SW480 (cell line): ENCODE measurements at places on chromosomes 1 and 21.

DNA sequence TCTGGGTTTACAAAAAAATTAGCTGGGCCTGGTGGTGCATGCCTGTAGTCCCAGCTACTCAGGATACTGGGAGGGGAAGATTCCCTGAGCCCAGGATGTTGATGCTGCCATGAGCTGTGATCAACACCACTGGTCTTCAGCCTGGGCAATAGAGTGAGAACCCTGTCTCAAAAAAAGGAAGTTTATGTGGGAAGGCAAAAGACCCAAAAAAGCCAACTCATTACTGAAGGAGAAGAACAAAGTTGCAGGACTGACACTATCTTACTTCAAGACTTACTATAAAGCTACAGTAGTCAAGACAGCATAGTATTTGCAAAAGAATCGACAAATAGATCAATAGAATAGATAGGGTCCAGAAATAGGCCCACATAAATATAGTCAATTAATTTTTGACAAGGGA is 9.2 kb upstream of the PTGS2 start:
- no peak for DNase-seq

DNA sequence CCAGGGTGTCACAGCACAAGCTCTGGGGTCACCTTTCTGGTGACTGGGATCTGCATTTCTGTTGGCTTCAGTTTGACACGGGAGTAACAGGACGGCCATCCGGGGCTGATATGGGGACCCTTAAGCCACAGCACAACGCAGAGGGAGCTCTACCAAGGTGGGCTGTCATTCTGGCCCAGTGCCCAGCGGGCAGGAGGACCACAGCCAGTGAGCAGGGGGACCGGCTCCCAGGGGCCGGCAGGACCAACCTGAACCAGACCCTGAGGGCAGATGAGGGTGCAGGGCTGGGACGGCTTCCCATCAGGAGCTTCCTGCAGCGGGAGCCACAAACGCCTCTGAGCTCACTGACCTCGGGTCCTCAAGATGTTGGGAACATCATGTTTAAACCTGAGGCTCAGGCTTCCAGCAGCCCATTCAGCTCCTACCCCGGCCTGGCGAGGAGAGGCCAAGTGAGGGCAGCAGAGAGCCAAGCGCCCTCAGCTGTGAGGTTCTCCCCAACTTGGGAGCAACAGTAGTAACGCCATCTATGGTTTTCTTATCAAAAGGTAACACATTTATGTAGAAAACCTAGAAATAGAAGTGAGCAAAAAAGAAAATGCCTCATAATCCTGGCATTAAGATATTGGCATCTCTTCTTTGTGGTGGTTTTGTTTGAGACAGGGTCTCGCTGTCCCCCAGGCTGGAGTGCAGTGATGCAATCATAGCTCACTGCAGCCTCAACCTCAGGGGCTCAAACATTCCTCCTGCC is 26.8 kb downstream of the TMEM201 start:
- DNase-seq = peak; percentile 26

- no peak for DNase-seq
Observed at GRCh38 chr21:17089091-17089491, 423.8 kb upstream of the CXADR start.

- DNase-seq = peak; percentile 50
Observed at GRCh38 chr21:38938343-38938742, 132.6 kb downstream of the ETS2 start.

DNA sequence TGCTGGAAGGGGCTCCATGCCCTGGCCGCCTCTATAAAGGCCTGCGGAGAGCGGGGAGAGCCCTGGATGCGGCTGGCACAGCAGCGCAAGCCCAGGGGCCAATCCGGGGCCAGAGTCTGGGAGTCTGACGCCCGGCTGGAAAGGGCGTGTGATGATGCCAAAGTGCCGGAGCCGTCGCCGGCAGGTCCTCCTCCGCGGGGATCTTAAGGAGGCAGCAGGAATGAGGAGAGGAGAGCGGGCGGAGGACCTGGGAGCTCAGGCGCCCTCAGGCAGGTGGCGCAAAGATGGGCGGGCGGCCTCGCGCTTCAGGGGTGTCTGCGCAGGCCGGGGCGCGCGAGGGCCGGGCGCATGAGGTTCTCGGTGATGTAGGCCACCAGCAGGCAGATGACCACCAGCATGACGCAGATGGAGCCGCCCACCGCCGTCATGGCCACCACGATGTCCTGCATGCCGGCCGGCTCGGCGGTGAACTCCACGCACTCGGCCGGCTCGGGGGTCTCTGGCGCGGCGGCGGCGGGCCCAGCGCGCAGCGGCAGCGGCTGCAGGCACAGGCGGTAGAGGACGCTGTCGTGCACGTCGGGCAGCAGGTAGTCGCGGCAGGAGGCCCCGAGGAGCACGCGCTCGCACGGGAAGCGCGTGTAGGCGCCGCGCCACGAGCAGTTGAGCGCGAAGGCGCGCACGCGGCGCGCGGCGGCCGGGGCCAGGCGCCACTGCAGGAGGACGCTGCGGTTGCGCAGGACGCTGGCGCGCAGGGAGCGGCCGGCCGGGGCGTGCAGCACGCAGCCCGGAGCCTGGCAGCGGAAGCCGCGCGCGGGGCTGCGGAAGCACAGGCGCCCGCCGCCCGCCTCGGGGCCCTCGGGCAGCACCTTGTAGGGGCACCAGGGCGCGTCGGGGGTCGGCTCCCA is 653 bp downstream of the FNDC10 start:
- no peak for DNase-seq

DNA sequence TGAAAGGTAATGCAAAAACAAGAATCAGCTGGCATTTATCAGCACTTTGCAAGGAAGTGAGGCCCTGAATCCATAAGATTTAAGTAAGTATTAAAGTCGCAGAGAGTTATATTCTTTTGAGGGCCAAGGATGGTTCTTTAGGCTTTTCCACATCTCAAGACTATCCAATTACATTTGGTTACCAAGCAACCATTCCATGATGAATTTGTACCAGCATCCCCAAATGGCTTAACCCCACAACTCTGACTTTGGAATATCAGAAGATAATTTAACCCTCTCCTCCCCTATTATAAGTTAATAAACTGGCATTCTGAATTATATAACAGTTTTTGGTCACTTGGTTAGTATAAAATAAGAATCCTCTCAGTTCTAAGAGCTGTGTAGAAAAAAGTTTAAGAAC is 2.8 kb downstream of the PHTF1 start:
- DNase-seq = no peak

- DNase-seq = no peak
Observed at GRCh38 chr1:248886237-248886895, 19.7 kb upstream of the PGBD2 start.

DNA sequence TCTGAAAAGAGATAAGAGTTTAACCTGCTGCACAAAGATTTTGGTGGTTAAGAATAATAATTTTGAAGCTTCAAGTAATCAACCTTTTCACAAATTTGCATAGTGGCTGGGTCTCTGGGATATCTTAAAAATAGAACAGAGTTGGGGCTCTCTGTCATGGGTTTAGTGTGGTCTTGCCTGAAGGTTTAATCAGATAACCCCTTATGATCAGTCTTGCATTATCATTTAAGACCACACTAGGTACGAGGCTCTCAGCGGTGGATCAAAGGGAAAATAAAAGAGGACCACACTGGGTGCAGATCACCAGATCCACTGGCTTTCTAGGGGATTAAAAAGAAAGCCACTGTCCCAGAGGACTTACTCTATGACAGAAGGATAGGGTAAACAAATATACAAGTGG is 19.5 kb downstream of the LRRC8C start:
- DNase-seq = no peak

- DNase-seq = no peak
Observed at GRCh38 chr1:152473887-152474537, 36.6 kb upstream of the LCE5A start.

- no peak for DNase-seq
Observed at GRCh38 chr21:29626801-29627470, 312.9 kb downstream of the GRIK1 start.

- no peak for DNase-seq
Observed at GRCh38 chr1:159958719-159959380, 4.8 kb upstream of the SLAMF9 start.

- DNase-seq = no peak
Observed at GRCh38 chr1:58983633-58984245, 199.9 kb upstream of the JUN start.

DNA sequence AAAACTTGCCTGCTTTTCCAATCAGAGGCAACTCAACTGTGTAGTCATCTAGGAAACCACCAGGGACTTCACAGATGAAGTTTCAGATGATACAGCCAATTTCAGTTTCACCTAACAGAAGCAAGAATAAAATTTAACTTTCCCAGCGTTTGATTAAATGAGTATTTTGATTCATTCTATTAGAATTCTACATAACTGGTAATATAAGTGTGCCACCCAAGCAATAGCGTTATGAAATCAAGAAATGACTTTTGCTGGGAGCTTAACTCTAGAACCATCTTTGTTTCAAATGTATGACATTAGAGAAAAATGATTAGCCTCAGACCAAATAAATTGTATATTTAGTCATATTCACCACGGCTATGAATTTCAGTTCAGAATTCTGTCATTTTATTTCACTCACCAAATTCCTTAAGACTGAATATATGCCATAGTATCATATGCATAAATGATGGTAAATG is 239.3 kb downstream of the NRIP1 start:
- no peak for DNase-seq

DNA sequence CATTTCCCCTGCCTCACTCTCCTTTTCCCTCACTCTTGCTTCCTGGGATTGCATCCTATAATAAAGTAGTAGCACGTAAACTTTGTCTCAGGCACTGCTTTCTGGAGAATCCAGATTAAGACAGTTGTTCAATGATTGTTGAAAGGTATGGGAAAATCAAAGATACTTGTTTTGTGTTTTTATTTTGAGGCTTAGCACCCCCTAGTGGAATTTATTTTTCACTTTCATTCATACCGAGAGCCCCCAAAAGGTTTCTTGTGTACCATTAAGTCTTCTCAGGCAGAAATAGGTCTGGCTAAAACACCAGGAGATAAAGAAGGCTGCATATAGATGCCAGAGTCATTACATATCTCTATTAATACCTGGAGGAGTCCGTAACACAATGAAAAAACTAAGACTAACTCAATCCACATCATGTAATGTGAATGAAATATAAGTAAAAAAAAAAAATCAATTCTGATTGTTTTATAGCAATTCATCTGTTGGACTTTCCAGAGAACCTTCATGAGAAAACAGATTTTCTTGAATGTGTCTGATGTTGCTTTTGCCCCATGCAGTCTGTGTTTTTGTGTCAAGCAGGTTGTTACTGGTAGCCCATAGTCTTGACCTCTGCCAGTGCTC is 103.5 kb downstream of the RPE65 start:
- peak; percentile 30 for DNase-seq

- no peak for DNase-seq
Observed at GRCh38 chr1:72830606-72831390, 548.5 kb upstream of the NEGR1 start.

DNA sequence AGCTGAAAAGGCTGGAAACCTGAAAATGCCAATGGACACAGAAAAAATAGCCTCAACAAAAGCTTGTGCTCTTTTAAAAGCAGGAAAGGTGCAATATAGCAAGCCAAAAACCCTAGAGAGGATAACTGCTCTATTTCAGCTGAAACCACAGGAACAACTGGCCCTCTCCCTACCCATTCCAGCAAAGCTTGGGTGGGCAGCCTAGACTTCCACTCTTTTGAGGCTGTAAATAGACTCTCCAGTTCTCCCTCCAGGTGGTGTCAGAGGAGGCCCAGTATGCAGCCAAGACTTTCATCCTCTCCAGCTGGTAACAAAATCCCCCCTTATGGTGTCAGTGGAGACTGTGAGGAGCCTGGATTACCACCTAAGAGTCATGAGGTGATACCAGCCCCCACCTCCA is 206.9 kb upstream of the PLD5 start:
- no peak for DNase-seq

DNA sequence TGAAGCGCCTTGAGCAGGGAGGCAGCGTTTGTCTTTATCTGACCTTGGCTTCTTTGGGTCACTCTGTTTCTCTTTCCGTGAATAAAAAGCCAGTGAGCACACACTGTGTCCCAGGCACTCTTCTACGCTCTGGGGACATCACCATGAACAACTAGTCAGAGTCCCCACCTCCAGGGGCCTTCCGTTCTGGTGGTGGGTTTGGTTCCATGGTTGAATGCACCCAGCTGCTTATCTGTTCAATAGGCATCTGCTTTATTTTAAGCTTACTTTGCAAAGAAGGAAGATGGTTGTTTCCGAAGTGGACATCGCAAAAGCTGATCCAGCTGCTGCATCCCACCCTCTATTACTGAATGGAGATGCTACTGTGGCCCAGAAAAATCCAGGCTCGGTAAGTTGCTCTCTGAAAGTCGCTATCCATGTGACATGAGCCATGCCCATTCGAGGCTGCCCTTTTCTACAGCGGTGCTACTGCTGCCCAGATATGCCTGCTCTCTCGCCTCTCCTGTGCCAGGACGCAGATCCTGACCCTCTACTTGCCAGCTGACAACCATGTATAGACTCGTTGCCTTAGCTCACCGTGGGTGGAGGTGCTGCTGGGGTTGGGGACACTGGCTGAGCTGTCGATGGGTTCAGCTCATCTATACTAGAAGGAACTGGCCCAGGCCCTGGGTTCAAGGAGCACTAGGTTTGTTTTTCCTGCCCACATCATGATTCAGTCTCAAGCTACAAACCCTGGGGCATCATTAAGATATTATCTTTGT is 5.9 kb downstream of the MX1 start:
- no peak for DNase-seq

DNA sequence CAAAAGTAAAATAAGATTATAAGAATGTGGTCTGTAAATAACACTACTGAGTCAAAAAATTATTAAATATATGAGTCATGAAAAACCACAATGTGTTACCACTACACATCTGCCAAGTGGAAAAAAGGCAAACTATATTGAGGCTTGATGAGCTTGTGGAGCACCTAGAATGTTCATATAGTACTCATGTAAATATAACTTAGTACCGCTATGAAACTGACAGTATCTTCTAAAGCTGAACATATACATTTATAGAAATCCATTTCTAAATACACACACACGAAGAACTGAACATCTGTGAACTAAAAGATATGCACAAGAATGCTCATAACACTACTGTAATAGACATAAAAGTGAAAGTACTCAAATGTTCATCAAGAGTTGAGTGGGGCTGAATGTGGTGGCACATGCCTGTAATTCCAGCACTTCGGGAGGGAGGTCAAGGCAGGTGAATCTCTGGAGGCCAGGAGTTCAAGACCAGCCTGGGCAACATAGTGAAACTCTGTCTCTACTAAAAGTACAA is 18.5 kb upstream of the GBP3 start:
- DNase-seq = no peak

DNA sequence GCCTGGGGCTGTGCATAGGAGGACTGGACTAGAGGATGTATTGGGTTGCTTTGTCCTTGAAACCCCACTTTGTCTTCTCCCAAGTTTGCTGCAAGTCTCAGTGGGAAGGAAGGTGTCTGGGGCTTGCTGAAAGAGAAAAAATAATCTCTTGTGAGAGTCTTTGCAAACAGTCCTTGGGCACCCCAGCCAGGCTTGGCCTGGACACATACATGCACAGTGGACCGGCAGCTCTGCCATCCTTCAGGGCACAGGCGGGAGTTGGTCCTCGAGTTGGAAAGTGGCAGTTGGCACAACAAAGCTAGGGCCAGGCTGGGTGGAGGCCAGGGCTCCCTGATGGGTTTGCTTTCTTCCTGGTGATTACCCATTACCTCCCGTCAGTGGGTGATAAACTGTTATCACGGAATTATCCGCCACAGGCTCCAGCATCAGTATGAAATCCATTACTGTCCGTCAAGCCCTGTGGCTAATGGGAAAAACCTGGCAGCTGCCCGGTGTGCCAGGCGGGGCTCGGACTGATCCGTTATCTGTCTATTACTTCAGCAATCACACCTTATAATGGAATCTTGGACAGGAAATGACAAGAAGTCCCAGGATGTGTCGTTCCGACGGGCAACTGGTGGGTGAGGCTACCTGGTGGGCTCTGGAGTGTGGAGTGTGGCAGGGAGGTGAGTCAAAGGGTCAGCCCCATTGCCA is 265.7 kb downstream of the GRIK3 start:
- DNase-seq = no peak

GRCh38 chr1:53483170-53483569 is 24.0 kb downstream of the DMRTB1 start:
- DNase-seq = no peak
